Chondrocyte (in vitro differentiated cells): ENCODE measurements at places on chromosomes 7 and 10. TPM values are rescaled to one million over a fixed set of nuclear protein-coding genes. Genes with fewer than 3 reads are reported as not detected.

GRCh38 chr7:127396184-127396583 is 3.7 kb upstream of the ZNF800 start:
- no peak overlapping the region for H3K27ac ChIP-seq
- H3K4me1 ChIP-seq: peaks cover 16% of the 10 kb centered on the region
- no peak overlapping the region for H3K4me3 ChIP-seq
- peaks cover 29% of the 10 kb centered on the region for H3K27me3 ChIP-seq
- DNase-seq: no peak
- no peaks in the 10 kb centered on the region for H3K36me3 ChIP-seq

DNA sequence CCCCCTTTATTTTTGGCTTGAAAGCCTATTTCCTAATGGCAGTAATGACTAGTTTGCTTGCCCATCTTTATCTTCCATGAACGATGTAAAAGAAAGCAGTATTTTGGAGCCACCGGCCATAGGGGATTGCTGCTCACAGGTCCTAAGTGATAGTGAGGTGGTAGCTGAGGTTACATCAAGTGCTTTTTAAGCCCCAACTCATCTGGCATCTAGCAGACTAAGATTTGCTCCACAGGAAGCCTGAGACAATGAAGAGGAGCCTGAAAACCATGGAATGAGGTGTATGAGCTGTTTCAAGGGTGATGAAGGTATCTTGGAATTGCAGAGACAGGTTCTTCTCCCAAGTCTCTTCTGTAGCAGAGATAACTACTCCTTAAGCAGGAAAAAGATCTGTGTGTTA is 496.3 kb downstream of the XPNPEP1 start:
- H3K4me3 ChIP-seq: no peak overlapping the region
- no peaks in the 10 kb centered on the region for H3K36me3 ChIP-seq
- no peak for DNase-seq
- no peak overlapping the region for H3K27ac ChIP-seq
- H3K4me1 ChIP-seq: peaks cover 10% of the 10 kb centered on the region
- peaks cover 18% of the 10 kb centered on the region for H3K27me3 ChIP-seq

DNA sequence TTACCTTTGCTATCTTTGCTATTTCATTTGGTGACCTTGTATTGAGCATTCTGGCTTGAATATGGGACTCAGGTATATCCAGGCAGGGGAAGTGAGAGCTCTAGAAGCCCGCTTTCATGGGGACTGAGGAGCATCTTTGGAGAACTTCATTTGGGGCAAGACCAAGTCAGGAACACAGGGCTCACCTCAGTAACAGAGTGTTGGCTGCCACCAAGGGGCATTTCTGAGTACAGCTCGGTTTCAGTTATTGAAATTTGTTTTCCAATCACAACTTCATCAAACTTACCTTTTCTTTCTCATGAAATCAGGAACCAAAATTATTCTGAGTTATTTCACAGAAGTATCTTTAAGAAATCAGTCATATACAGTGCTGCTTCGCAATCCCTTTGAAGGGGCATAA is 337.2 kb downstream of the C7orf25 start:
- no peak overlapping the region for H3K27ac ChIP-seq
- DNase-seq: no peak
- no peak overlapping the region for H3K4me3 ChIP-seq
- peaks cover 12% of the 10 kb centered on the region for H3K36me3 ChIP-seq
- peaks cover 16% of the 10 kb centered on the region for H3K27me3 ChIP-seq

DNA sequence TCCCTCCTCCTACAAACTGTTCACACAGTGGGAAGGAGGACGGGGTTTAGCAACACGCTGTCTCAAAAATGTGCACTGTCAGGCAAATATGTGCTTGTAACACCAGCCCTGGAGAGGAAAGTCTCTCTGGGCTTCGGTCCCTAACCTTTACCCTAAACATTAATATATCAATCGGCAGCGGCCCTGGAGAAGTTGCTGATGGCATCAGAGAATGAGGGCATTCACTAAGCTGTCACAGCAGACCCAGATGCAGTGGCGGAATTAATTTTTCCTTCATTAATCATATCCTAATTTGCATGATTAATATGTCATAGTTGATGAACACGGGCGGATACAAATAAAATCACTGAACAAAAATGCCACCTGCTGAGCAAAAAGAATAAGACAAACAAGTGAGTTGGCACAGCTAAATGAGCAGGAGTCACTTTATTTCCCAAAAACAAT is 45.2 kb upstream of the INSIG1 start:
- H3K27ac ChIP-seq: no peak overlapping the region
- no peak overlapping the region for H3K4me3 ChIP-seq
- peaks cover 12% of the 10 kb centered on the region for H3K4me1 ChIP-seq
- H3K27me3 ChIP-seq: peaks cover 22% of the 10 kb centered on the region
- H3K36me3 ChIP-seq: no peaks in the 10 kb centered on the region

DNA sequence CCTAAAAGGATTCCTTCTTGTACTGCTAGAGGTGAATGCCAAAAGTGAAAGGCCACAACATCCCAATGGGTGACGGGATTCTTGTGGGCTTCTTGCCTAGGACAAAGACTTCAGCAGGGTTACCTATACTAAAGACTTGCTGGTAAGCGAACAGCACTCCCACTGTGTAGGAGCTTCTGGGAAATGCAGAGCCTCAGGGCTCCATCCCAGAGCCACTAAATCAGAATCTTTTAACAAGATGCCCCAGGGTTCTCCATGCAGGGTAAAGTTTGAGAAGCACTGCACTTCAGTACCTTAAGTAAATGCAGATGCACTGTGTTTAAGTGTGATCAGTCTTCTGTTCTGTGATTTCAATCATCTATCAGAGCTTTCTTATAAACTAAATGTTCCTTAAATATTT is 266.9 kb upstream of the KLF14 start:
- H3K4me1 ChIP-seq: peaks cover 15% of the 10 kb centered on the region
- H3K27ac ChIP-seq: no peak overlapping the region
- H3K27me3 ChIP-seq: no peaks in the 10 kb centered on the region
- peaks cover 2% of the 10 kb centered on the region for H3K36me3 ChIP-seq

DNA sequence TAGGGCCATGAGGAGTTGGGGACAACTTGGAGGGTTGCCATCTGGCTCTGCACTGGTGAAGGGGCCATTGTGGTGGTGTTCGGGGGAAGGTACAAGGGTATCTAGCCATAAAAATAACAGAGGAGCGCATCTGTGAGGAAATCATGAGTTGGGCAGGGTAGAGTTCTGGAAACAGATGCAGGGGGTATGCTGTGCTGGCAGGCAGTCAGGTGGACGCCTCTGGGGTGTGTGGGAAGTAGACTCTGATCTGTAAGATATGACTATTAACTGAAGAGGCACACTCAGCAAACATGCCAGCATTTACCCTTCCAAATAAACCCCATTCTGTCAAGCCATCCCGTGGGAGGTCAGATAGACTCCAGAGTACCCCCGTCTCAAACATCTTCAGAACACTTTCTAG is 79.8 kb downstream of the CLEC2L start:
- peaks cover 7% of the 10 kb centered on the region for H3K4me1 ChIP-seq
- no peak overlapping the region for H3K4me3 ChIP-seq
- no peak for DNase-seq
- H3K36me3 ChIP-seq: peaks cover 30% of the 10 kb centered on the region
- H3K27me3 ChIP-seq: no peaks in the 10 kb centered on the region

GRCh38 chr7:38465956-38466355 is 165.2 kb downstream of the AMPH start:
- no peaks in the 10 kb centered on the region for H3K27me3 ChIP-seq
- no peak overlapping the region for H3K27ac ChIP-seq
- H3K36me3 ChIP-seq: no peaks in the 10 kb centered on the region
- H3K4me3 ChIP-seq: no peak overlapping the region

DNA sequence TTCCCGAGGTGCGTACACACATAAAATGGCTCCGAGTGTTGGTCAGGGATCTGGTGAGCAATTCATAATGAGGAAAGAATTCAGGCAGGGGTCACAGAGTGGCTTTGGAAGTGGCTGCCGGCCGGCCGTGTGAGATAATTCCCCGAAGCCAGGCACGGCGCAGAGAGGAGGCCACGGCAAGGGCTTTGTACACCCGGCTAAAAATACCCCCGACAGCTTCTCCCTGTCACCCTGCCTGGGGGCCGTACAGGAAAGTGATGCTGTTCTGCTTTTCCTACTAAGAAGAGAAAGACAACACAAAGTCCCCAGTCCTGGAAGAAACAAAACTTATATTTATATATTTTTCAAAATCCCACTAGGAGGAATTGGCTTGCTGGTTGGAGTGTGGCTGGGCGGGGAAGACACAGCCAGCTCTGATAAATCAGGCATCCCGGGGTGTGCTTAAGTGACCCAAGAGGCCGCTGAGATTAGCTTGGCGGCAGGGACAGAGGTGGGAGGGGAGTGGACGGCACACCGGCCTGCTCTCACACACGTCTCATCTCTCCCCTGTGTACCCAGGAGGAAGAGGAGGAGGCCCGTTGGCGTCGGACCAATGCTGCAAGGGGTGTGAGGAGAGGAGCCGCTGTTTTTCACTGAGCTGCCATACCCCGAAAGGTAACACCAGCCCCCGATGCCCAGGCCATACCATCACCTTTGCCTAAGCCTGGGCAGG is 70.5 kb downstream of the ZMIZ1 start:
- peaks cover 68% of the 10 kb centered on the region for H3K4me1 ChIP-seq
- DNase-seq: no peak
- peaks cover 18% of the 10 kb centered on the region for H3K36me3 ChIP-seq
- H3K27ac ChIP-seq: peak overlapping the region; percentile 98
- no peaks in the 10 kb centered on the region for H3K27me3 ChIP-seq

GRCh38 chr10:79982362-79982800 is 33.5 kb upstream of the SFTPD start:
- no peak for DNase-seq
- H3K4me3 ChIP-seq: peak overlapping the region; percentile 59
- H3K4me1 ChIP-seq: peaks cover 6% of the 10 kb centered on the region
- H3K36me3 ChIP-seq: no peaks in the 10 kb centered on the region
- H3K27ac ChIP-seq: no peak overlapping the region

- no peak for DNase-seq
- peaks cover 4% of the 10 kb centered on the region for H3K4me1 ChIP-seq
- no peaks in the 10 kb centered on the region for H3K27me3 ChIP-seq
- H3K4me3 ChIP-seq: no peak overlapping the region
- H3K27ac ChIP-seq: no peak overlapping the region
These were observed 150.7 kb upstream of the BET1 start for GRCh38 chr7:94154858-94155257.

DNA sequence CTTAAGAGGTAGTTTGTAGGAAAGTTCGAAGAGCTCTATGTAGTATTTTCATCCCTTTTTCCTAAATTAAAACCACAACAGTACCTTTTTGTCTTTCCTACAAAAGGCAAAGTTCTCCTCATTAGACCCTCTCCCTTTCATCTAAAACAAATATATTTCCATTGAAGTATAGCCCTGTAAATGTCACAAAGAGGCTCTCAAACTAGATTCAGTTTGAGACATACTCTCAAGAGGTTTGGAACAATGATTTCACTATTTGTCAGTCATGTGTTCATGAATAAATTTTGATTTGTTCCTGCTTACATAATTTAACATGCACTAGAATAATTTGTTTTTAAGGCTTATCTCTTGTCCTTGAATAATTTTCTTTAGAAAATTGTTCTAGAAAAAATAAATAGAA is 12.2 kb downstream of the TAS2R16 start:
- DNase-seq: no peak
- no peak overlapping the region for H3K27ac ChIP-seq
- H3K4me3 ChIP-seq: no peak overlapping the region
- no peaks in the 10 kb centered on the region for H3K36me3 ChIP-seq

GRCh38 chr10:77045085-77045484 is 592.5 kb downstream of the KCNMA1 start:
- no peak for DNase-seq
- no peak overlapping the region for H3K4me3 ChIP-seq
- no peak overlapping the region for H3K27ac ChIP-seq
- no peaks in the 10 kb centered on the region for H3K27me3 ChIP-seq
- H3K36me3 ChIP-seq: peaks cover 6% of the 10 kb centered on the region

DNA sequence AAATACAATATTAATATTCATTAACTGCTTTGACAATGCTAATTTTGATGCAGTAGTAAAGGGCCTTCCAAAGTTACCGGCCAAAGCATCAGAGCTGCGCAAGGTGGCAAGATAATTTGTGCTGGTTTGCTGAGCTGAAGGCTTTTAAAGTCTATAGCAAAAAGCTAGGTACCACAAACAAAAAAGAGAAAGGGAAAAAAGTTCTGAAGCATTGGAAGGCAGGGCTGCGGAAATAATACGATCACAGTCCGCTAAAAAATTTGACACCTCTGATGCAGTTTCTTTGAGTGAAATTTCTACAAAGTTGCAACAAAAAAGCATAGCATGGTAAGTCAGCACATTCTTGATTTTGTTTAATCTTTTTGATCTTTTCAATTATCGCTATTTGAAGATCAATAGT is 175.6 kb downstream of the TCF7L2 start:
- H3K27ac ChIP-seq: no peak overlapping the region
- H3K4me3 ChIP-seq: no peak overlapping the region
- H3K36me3 ChIP-seq: no peaks in the 10 kb centered on the region
- no peaks in the 10 kb centered on the region for H3K27me3 ChIP-seq
- DNase-seq: no peak
- H3K4me1 ChIP-seq: peaks cover 52% of the 10 kb centered on the region

DNA sequence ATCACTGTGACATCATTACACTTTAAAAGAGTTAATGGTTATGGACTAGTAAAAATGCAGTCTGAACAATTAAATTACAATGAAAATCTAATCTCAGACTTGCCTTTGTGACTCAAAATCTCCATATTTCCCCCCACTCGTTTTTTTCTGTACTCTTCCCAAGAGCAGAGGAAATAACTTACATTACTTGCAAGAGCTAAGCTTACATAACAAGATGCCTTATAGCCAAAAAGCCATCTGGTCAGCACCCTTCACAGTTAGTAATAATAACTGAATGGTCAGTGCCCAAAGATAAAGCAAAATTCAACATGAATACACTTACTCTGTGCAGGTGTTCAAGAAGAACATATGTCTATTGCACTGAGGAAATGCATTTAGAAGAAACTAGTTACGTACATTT is 1381.5 kb upstream of the CELF2 start:
- no peak overlapping the region for H3K27ac ChIP-seq
- no peak overlapping the region for H3K4me3 ChIP-seq
- no peaks in the 10 kb centered on the region for H3K27me3 ChIP-seq
- peaks cover 2% of the 10 kb centered on the region for H3K4me1 ChIP-seq
- no peaks in the 10 kb centered on the region for H3K36me3 ChIP-seq

GRCh38 chr10:117885206-117885829 is 161.4 kb downstream of the RAB11FIP2 start:
- H3K36me3 ChIP-seq: no peaks in the 10 kb centered on the region
- no peak overlapping the region for H3K27ac ChIP-seq
- H3K4me1 ChIP-seq: no peaks in the 10 kb centered on the region
- H3K27me3 ChIP-seq: peaks cover 5% of the 10 kb centered on the region
- DNase-seq: no peak

GRCh38 chr7:7851381-7851780 is 117.2 kb upstream of the GLCCI1 start:
- no peak overlapping the region for H3K27ac ChIP-seq
- peaks cover 4% of the 10 kb centered on the region for H3K4me1 ChIP-seq
- H3K36me3 ChIP-seq: peaks cover 6% of the 10 kb centered on the region
- no peak overlapping the region for H3K4me3 ChIP-seq
- H3K27me3 ChIP-seq: no peaks in the 10 kb centered on the region

Gene PIK3CG
- total RNA-seq: not detected in 3 replicates

Gene PON3
- not detected in 3 replicates for total RNA-seq

Gene ITGA8
- total RNA-seq: 2.2 to 5.9 TPM (median 5.6 TPM) in 3 replicates

Gene NXPH1
- total RNA-seq: not detected in 3 replicates

Gene ITIH2
- 0.87 TPM in 1 of 3 replicates, not detected in the others for total RNA-seq

Gene SEMA3E
- 3.7 to 10.1 TPM (median 5.1 TPM) in 3 replicates for total RNA-seq

Gene ABLIM1
- 13.5 to 41.9 TPM (median 15.7 TPM) in 3 replicates for total RNA-seq

Gene CLRN3
- not detected in 3 replicates for total RNA-seq

Gene CTBP2
- 62.6 to 90.6 TPM (median 86.4 TPM) in 3 replicates for total RNA-seq
